Adrenal gland (tissue), 19 donors: ENCODE measurements at places on chromosomes 13 and 19. TPM values are rescaled to one million over a fixed set of nuclear protein-coding genes. Genes with fewer than 3 reads are reported as not detected.

STRN4 gene
- polyA plus RNA-seq, result 22.3 TPM

ZNF749 gene
- 2.5 TPM for polyA plus RNA-seq

METTL21C gene
- polyA plus RNA-seq, result not detected

UBA52 gene
- polyA plus RNA-seq, result 1,900 TPM

COX6B2 gene
- polyA plus RNA-seq, result not detected

HRC gene
- polyA plus RNA-seq, result 2.5 TPM

ZNF575 gene
- polyA plus RNA-seq, result 0.53 TPM

COX7A1 gene
- 31.3 TPM for polyA plus RNA-seq

GSX1 gene
- polyA plus RNA-seq, result not detected

ZNF878 gene
- polyA plus RNA-seq, result 0.20 TPM

GZMM gene
- polyA plus RNA-seq, result 1.9 TPM

GJB6 gene
- 0.17 TPM for polyA plus RNA-seq

PLK5 gene
- not detected for polyA plus RNA-seq

TPTE2 gene
- 0.24 TPM for polyA plus RNA-seq

OLFM2 gene
- 35.1 TPM for polyA plus RNA-seq

ZNF829 gene
- polyA plus RNA-seq, result 4.3 TPM

PRSS57 gene
- polyA plus RNA-seq, result 0.13 TPM

ZNF565 gene
- 3.5 TPM for polyA plus RNA-seq
